Epithelial cell of alveolus of lung (primary cell): ENCODE measurements at places on chromosomes 6 and 20. TPM values are rescaled to one million over a fixed set of nuclear protein-coding genes. Genes with fewer than 3 reads are reported as not detected.

Gene GTPBP2
- 33.4 and 55.9 TPM in 2 replicates for total RNA-seq

Gene CFAP61
- not detected in 2 replicates for total RNA-seq

Gene CDH26
- not detected in 2 replicates for total RNA-seq

Gene APOM
- total RNA-seq, result 1.8 and 3.0 TPM in 2 replicates

Gene PRR18
- 0.13 TPM in 1 of 2 replicates, not detected in the other for total RNA-seq

Gene HLA-DPB1
- 20.7 and 48.1 TPM in 2 replicates for total RNA-seq

Gene MACROD2
- total RNA-seq, result 0.39 and 0.96 TPM in 2 replicates

Gene C6orf15
- total RNA-seq, result 0.65 TPM in 1 of 2 replicates, not detected in the other

Gene MDFI
- total RNA-seq, result 38.1 and 123 TPM in 2 replicates

Gene KIFC1
- 13.1 and 31.4 TPM in 2 replicates for total RNA-seq

Gene GPR6
- total RNA-seq, result not detected in 2 replicates

Gene CRISP3
- not detected in 2 replicates for total RNA-seq

Gene BHLHE23
- total RNA-seq, result not detected in 2 replicates

Gene PRPH2
- total RNA-seq, result 2.5 and 4.4 TPM in 2 replicates

Gene CRISP2
- total RNA-seq, result not detected in 2 replicates

Gene PDE7B
- 5.0 and 34.0 TPM in 2 replicates for total RNA-seq

Gene PPP1R3G
- total RNA-seq, result 0.65 and 0.96 TPM in 2 replicates

Gene RNF182
- total RNA-seq, result 2.2 and 5.3 TPM in 2 replicates

Gene CD93
- total RNA-seq, result 5.6 and 8.6 TPM in 2 replicates
